Central memory CD8-positive, alpha-beta T cell (primary cell): ENCODE measurements at places on chromosomes 2 and 18.

DNA sequence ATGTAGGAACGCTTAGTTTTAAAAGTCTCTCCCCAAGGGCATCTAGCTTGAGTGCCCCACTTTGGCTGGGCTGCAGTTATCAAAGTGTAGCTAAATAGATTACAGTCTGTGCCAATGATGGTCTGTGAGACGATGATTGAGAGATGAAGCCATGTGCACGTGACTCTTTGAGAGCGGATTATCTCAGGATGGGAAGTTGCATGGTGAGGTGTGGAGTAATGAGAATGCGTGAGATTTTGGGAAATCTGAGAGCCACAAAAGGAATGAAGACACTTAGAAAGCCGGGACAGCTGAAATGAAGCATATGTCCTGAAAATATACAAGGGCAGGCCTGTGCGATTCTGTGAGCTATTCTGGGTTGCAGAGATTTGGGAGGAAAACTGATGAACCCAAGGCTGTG, 370.0 kb downstream of the TGIF1 start:
- no peaks in the 10 kb centered on the region for H3K36me3 ChIP-seq
- no peak for DNase-seq
- peaks cover 36% of the 10 kb centered on the region for H3K27me3 ChIP-seq
- H3K4me3 ChIP-seq: no peak overlapping the region

GRCh38 chr2:215775106-215775505, 238.2 kb downstream of the MREG start:
- DNase-seq: no peak
- no peaks in the 10 kb centered on the region for H3K4me1 ChIP-seq
- H3K4me3 ChIP-seq: no peak overlapping the region
- no peak overlapping the region for H3K27ac ChIP-seq
- peaks cover 56% of the 10 kb centered on the region for H3K27me3 ChIP-seq

GRCh38 chr18:30730915-30731314, 311.6 kb downstream of the DSC3 start:
- H3K4me1 ChIP-seq: no peaks in the 10 kb centered on the region
- no peak overlapping the region for H3K27ac ChIP-seq
- no peaks in the 10 kb centered on the region for H3K36me3 ChIP-seq
- H3K27me3 ChIP-seq: no peaks in the 10 kb centered on the region
- no peak overlapping the region for H3K4me3 ChIP-seq

DNA sequence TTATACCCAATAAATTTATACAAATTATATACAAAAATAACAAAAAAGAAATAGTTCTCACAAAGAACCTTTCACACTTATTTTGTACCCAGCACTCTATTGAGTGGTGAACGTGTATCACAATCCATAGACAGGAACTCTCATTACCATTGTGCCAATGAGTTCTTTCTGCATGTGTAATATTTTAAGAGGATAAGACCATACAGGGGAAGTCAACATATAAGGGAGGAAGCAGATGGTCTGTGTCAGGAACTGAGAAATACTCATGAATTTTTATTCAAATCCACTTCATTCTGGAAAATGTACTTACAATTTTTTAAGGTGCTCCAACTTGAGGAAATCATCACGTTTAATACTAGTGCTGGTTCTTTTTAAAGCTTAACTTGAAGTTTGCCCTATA, 27.1 kb upstream of the ELOA2 start:
- peaks cover 3% of the 10 kb centered on the region for H3K36me3 ChIP-seq
- H3K27ac ChIP-seq: no peak overlapping the region
- H3K4me3 ChIP-seq: no peak overlapping the region
- H3K4me1 ChIP-seq: no peaks in the 10 kb centered on the region

- H3K4me3 ChIP-seq: no peak overlapping the region
- peaks cover 9% of the 10 kb centered on the region for H3K4me1 ChIP-seq
- no peak for DNase-seq
Observed at GRCh38 chr2:229798446-229799155, 84.2 kb upstream of the DNER start.

DNA sequence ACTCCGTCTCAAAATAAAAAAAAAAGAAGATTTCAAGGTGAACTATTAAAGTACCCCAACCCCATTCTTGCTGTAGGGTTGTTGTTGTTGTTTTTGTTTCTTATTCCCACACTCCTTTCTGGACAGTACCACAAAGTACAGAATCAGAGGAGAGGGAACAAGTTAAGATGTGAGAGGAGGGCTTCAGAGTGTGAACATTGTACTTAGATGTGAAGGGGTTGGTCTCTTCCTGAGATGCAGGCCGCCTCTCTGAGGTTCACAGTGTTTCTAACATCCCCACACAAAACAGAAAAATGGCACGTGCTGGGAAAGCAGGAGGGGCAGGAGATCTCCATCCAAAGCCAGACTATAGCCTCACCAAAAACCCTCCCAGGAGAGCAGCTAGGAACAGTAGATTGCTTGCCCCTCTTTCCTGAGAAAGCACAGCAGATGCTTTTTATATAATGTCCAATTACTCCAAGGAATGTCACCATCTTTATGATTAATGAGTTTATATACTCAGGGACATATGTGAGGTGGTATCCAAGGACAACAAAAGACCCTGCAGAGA, 22.6 kb downstream of the ADD2 start:
- H3K36me3 ChIP-seq: peaks cover 2% of the 10 kb centered on the region
- H3K27me3 ChIP-seq: peaks cover 33% of the 10 kb centered on the region
- H3K27ac ChIP-seq: no peak overlapping the region
- H3K4me3 ChIP-seq: no peak overlapping the region

GRCh38 chr2:85154048-85154753, 21.0 kb downstream of the TCF7L1 start:
- H3K4me1 ChIP-seq: no peaks in the 10 kb centered on the region
- H3K27me3 ChIP-seq: peaks cover 13% of the 10 kb centered on the region
- H3K4me3 ChIP-seq: no peak overlapping the region
- DNase-seq: no peak
- H3K27ac ChIP-seq: no peak overlapping the region

- peak overlapping the region; percentile 93 for H3K27ac ChIP-seq
- H3K27me3 ChIP-seq: no peaks in the 10 kb centered on the region
- H3K4me3 ChIP-seq: peak overlapping the region; percentile 78
- no peak for DNase-seq
- peaks cover 74% of the 10 kb centered on the region for H3K4me1 ChIP-seq
- peaks cover 16% of the 10 kb centered on the region for H3K36me3 ChIP-seq
Observed at GRCh38 chr2:11753886-11754699, 7.7 kb downstream of the LPIN1 start.

GRCh38 chr2:225464346-225465025, 65.0 kb downstream of the NYAP2 start:
- H3K36me3 ChIP-seq: peaks cover 5% of the 10 kb centered on the region
- peak overlapping the region; percentile 79 for H3K4me3 ChIP-seq
- peaks cover 20% of the 10 kb centered on the region for H3K27me3 ChIP-seq
- H3K4me1 ChIP-seq: peaks cover 20% of the 10 kb centered on the region
- peak overlapping the region; percentile 91 for H3K27ac ChIP-seq

- H3K4me3 ChIP-seq: no peak overlapping the region
- no peaks in the 10 kb centered on the region for H3K4me1 ChIP-seq
- H3K27ac ChIP-seq: no peak overlapping the region
- peaks cover 17% of the 10 kb centered on the region for H3K27me3 ChIP-seq
Observed at GRCh38 chr18:45566025-45566740, 49.1 kb upstream of the SLC14A2 start.

DNA sequence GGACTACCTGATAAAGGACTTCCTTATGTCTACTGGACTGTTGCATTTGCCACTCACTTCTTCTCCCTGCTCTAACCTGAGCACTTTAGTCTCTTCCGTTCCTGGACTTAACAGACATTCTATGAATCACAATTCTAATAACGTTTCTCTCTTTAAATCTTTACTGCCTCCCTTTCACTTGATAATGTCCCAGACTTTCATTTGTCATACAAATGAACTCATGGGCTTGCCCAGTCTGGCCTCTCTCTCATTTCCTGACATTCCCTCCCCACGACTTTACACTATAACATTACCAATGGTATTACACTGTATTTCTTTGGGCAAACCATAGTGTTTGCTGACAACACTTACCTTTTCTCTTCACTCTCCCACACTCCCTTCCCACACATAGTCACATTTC, 540.7 kb upstream of the TMEFF2 start:
- H3K36me3 ChIP-seq: no peaks in the 10 kb centered on the region
- no peaks in the 10 kb centered on the region for H3K27me3 ChIP-seq

GRCh38 chr2:202944816-202945215, 32.7 kb downstream of the CARF start:
- no peak for DNase-seq
- H3K4me1 ChIP-seq: peaks cover 4% of the 10 kb centered on the region
- H3K27ac ChIP-seq: no peak overlapping the region
- no peak overlapping the region for H3K4me3 ChIP-seq
- no peaks in the 10 kb centered on the region for H3K27me3 ChIP-seq

- DNase-seq: no peak
- no peaks in the 10 kb centered on the region for H3K4me1 ChIP-seq
- H3K27me3 ChIP-seq: no peaks in the 10 kb centered on the region
- H3K4me3 ChIP-seq: no peak overlapping the region
- H3K27ac ChIP-seq: no peak overlapping the region
Observed at GRCh38 chr2:140975237-140975636, 1155.6 kb downstream of the LRP1B start.

DNA sequence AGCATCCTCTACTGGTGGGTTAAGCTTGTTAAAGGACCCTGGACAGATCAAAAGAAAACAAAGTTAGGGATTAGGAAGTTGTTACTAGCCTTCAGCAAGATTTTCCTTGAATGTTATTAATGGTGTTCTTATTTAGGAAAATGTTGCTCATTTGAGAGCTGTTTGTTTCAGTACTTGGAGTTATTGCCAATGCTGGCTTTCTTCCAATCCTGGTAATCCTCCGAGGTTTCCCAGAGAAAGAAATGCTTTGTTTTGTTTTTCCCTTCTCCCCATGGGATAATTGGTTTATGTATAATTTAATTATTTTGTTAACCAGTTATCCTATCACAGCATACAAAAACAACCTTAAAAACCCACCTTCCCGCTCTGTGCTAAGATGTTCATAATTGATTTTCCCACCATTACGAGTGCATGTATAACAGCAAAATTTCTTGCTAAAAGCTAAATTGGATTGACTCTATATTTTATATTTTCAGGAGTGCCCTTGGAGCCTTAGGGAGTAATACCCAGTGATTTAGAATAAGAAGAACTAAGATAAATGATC, 79.8 kb downstream of the MGAT5 start:
- DNase-seq: no peak
- no peak overlapping the region for H3K4me3 ChIP-seq
- peaks cover 11% of the 10 kb centered on the region for H3K36me3 ChIP-seq
- no peaks in the 10 kb centered on the region for H3K27me3 ChIP-seq
- H3K4me1 ChIP-seq: peaks cover 13% of the 10 kb centered on the region

DNA sequence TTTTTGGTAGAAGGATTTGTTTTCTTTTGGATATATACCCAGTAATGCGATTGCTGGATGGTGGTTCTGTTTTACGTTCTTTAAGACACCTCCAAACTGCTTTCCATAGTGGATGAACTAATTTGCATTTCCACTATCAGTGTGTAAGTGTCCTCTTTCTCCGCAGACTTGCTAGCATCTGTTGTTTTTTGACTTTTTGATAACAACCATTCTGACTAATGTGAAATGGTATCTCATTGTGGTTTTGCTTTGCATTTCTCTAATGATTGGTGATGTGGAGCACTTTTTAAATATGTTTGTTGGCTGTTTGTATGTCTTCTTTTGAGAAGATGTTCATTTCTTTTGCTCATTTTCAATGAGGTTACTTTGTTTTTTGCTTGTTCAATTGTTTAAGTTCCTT, 260.9 kb upstream of the CWC22 start:
- H3K4me1 ChIP-seq: no peaks in the 10 kb centered on the region
- no peaks in the 10 kb centered on the region for H3K27me3 ChIP-seq
- no peak overlapping the region for H3K4me3 ChIP-seq
- DNase-seq: no peak
- H3K36me3 ChIP-seq: no peaks in the 10 kb centered on the region

DNA sequence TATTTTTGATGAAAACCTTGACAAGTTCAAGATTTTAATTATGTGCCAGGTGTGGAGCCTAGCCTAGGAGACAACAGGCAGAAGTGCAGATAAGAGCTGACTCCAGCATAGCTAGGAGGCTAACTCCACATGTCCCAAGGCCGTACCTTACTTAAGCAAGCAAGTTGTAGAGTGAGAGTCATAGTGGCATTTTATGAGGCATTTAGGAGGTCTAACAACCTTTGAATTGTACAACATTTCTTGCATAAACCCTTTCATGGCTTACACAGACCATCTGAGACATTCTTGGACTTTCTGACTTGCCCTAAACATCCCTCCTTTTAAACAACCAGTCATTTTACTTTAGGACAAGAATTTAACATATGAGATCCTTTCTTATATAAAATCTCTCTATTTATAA, 8.3 kb upstream of the SUCLG1 start:
- H3K27me3 ChIP-seq: no peaks in the 10 kb centered on the region
- H3K27ac ChIP-seq: no peak overlapping the region
- no peak for DNase-seq
- H3K4me3 ChIP-seq: no peak overlapping the region
- H3K36me3 ChIP-seq: no peaks in the 10 kb centered on the region

GRCh38 chr2:157806426-157807077, 69.6 kb downstream of the ACVR1 start:
- no peaks in the 10 kb centered on the region for H3K27me3 ChIP-seq
- no peak overlapping the region for H3K27ac ChIP-seq
- peaks cover 22% of the 10 kb centered on the region for H3K4me1 ChIP-seq
- H3K4me3 ChIP-seq: no peak overlapping the region

DNA sequence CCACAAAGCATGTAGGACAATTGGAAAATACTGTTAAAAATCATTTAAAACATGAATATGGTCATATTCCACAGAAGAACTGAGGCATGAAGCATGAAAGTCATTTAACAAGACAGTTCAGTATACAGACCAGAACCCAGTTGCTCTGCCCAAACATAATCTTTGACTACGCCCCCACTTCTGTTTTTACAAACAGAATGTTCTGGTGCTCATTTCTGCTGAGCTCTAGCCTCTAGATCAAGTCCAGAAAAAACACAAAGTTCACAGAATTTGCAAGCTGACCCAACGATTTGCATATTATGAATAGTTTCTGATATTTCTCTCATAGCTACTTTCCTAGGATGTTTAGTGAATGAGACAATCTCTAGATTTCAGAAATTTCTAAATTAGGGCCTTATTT, 424.9 kb downstream of the PID1 start:
- H3K27ac ChIP-seq: no peak overlapping the region
- no peaks in the 10 kb centered on the region for H3K4me1 ChIP-seq
- H3K36me3 ChIP-seq: peaks cover 3% of the 10 kb centered on the region
- no peak for DNase-seq

DNA sequence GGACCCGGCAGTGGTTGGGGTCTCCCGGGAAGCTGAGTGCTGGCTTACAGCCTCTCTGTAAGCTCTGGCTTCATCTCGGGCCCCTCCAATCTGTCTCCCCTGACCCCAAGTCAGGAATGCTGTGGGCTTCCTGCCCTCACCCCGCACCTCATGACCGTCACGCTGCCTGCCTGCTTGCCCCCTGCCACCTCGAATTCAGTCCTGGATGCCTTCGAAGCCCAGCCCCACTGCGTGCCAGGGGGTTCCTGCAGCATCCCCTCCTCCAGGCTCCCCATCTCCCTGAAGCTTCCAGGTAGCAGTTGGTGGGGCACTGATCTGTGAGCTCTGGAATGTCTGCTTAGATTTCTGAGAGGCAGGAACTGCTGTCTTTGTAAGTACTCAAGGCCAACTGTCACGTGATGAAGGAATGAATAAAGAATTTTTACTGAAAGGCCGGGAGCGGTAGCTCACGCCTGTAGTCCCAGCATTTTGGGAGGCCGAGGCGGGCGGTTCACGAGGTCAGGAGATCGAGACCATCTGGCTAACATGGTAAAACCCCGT, 6.5 kb downstream of the CLHC1 start:
- no peak overlapping the region for H3K27ac ChIP-seq
- H3K4me3 ChIP-seq: peak overlapping the region; percentile 16
- peaks cover 13% of the 10 kb centered on the region for H3K36me3 ChIP-seq
- no peak for DNase-seq

GRCh38 chr2:12167525-12168317, 421.3 kb downstream of the LPIN1 start:
- peaks cover 2% of the 10 kb centered on the region for H3K36me3 ChIP-seq
- no peak for DNase-seq
- H3K27ac ChIP-seq: no peak overlapping the region
